Naive thymus-derived CD8-positive, alpha-beta T cell (primary cell): ENCODE measurements at places on chromosomes 4 and X.

- no peak for DNase-seq
Measured at GRCh38 chrX:2498781-2499302, 1.9 kb downstream of the DHRSX start.

DNA sequence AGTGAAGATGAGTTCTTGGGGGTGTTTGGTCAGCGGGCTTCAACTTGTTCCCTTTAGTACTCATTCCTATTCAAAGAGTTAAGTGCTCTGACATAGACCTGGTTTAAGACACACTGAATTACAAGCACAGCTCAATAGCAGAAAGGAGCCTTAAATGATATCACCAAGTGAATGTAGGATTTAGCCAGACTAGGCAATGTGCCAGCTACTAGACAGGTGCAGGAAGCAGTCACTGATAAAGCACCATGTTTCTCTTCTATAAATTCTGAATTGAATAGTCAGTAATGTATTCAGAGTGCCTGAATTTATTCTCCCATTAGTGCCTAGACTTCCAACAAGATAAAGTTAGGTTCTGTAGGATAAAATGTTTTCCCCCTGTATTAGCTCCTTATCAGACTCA lies 63.6 kb downstream of the ASB9 start:
- no peak for DNase-seq

GRCh38 chrX:68196939-68197791 lies 236.1 kb downstream of the OPHN1 start:
- DNase-seq: no peak

GRCh38 chrX:153649178-153649914 lies 2.3 kb downstream of the DUSP9 start:
- peak; percentile 23 for DNase-seq

DNA sequence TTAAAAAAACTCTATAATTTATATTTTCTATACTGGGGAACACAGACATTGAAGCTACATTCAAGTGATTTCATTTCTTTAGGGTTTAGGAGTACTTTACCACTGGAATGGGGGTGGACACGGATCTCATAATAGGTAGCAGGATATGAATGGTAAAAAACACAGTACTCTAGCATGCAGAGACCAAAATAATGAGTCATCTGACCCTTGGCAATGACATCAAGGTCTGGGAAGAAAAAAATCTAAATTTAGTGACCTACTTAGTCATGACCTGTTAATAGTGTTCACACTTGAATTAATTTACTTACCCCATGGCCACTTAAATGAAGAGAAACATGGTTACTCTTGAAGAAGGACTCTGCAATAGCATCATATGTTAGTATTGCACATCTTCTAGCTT lies 187.9 kb downstream of the EPHA5 start:
- no peak for DNase-seq
